ENCODE measurements at places on chromosomes 11 and 22.

DNA sequence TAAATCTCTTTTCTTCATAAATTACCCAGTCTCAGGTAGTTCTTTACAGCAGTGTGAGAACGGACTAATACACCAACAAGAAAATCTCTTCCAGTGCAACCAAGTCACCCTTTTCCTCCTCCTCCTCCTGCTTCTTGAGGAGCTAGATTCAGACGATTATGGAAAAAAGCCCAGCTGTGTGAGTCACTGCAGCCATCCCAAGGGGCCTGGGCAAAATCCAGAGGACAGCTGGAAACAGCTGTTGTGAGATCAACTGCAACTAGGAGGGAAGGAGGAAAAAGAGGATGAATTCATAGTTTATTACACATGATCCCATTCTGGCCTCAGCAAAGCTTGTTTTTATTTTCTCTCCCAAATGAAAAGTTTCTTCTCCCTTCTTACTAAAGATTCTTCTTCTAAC lies 32.9 kb downstream of the RBFOX2 start:
- DNase-seq, result no peak

GRCh38 chr22:50712341-50713007 lies 25.5 kb upstream of the ACR start:
- DNase-seq, result no peak

DNA sequence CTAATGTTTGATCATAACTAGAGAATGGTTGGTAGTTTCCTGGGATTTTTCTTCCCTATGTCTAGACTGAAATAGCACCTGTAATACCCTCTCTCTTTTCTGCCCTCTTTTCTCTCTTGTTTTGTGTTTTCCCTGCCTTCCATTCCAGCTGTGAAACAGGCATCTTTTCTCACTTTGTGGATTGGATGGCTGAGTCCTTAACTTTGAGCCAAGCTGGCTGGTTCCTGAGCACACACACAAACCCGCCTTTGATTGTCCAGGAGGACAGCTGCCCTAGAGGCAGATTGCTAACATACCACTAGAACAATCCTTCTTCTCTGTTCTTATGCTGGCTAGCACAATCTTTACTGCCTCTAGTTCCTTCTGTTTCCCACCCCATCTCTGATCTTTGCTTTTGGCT lies 17.7 kb downstream of the CTNND1 start:
- DNase-seq, result no peak

DNA sequence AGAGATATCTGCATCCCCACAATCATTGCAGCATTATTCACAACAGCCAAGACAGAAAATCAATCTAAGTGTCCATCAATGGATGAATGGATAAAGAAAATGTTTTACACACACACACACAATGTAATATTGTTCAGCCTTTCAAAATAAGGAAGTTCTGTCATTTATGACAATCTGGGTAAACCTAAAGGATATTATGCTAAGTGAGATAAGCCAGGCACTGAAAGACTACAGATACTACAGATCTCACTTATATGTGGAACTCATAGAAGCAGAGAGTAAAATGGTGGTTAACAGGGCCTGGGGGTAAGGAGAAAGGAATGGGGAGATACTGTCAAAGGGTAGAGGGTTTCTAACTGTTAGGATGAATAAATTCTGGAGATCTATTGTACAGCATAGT lies 36.0 kb upstream of the EED start:
- DNase-seq, result no peak

DNA sequence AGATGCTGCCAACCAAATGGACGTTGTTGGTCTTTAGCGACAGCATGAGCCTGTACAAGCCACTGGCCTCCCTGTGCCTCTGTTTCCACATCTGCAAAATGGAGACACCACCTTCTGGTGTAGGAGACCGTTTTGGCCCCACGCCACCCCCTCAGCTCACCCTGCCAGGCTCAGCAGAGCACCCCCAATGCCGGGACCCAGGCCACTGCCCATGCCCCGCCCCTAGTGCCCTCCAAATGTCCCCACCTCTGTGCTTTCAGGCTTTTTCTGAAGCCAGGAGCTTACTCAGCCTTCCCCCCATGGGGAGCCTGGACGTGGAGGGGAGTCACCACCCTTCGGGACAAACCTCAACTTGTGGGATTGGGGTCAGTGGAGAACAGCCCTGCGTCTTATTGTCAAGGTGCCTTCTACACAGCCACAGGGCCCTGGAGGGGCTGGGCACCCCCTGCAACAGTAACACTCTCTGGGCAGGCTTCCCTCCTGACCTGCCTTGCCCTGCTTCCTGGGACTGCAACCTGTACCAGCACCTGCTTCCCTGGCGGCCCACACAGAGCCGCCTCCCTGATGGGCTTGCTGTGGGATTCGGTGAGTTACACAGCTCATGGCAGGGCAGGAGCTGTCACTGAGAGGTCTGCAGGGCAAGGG lies 24.6 kb upstream of the RTL6 start:
- DNase-seq, result no peak
